Right ventricle myocardium superior (tissue), 1 donor: ENCODE measurements at places on chromosomes 12 and 14.
A peak's percentile ranks its signal among the peaks of the same experiment; 100 is the strongest.

DNA sequence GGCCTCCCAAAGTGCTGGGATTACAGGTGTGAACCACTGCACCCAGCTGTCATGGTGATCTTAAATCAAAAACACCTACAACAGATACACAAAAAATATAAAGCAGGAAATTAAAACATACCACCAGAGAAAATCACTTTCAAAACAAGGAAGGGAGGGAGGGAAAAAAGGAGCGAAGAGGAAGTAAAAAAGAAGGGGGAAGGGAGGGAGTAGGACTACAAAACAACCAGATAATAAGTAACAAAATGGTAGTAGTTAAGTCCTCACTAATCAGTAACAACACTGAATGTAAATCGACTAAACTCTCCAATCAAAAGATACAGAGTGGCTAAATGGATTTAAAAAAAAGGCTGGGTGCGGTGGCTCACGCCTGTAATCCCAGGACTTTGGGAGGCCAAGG, 89.0 kb downstream of the SH2B3 start:
- no peak for DNase-seq

DNA sequence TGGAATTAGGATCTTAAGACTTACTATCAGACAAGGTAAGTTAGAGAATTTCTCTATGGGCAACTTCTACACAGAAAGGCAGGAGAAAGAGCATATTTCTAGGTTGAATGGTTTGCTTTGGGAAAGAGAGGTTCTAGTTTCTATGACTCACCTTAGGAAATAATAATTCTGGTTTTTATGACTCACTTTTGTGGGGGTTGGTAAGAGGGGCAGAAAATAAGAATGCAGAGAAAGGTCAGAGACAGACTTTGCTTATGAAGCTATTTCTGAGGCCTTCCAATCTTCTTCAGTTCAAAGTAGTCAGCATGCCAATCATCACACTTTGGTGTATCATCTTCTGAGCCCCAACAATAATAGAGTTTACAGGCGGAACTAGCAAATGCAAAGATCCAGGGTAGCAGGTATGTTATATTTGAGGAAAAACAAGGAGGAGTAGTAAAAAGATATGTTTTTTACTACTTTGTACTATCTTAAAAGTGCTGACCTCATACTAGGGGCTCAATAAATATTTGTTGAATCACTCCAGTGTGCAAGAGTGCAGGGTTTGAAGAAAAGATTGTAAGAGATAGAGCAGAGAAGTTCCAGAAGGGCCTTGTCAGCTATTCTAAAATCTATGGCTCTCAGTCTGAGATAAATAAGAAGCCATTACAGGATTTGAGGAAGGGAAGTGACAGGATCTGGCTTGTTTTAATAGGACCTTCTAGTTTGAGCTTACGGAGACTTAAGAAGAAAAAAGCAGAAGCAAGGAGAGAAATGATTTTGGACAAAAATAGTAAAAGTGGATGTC, 56.7 kb upstream of the LRFN5 start:
- no peak for DNase-seq

DNA sequence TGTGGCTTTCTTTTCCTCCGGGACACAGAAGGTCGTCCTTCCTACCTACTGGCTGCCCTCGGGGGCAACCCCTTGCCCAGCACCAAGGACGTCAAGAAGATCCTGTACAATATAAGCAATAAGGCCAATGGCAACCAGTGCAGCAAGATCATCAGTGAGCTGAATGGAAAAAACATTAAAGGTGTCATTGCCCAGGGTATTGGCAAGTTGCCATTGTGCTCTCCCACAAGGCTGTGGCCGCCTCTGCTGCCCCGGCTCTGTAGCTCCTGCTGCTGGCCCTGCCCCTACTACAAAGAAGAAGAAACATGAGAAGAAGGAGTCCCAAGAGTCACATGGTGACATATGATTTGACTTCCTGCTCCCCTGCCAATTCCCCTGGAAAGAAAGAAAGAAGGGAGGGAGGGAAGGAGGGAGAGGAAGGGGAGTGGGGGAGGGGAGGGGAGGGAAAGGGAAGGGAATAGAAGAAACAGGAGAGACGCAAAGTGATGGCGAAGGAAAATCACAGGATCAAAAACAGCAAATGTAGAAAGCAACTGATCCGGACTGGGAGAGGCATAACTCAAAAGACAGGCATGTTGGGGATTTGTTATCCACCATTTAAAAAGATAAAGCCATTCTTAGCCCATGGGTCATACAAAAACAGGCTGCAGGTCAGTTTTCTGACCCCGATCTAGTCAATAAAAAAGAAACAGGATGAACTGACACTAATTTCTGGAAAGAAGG, 61.3 kb upstream of the RESF1 start:
- DNase-seq = peak; percentile 62

DNA sequence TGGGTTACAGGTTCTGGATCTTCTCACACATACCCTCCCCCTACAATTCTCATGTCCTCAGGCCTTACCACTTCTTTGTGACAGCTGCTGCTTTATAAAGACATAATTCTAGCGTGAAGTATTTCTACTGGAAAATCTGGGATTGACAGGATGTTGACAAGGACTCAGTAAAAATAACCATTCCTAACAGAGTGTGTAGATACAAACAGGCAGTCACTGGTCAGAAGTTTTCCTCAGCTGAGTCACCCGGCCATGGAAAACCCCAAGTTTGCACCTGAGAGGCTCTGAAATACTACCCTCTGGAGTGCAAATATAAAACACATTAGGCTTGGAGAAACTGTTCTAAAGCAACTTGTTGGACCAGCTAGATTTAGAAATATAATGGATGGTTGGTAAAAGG, 54.4 kb downstream of the SPPL3 start:
- DNase-seq = no peak

DNA sequence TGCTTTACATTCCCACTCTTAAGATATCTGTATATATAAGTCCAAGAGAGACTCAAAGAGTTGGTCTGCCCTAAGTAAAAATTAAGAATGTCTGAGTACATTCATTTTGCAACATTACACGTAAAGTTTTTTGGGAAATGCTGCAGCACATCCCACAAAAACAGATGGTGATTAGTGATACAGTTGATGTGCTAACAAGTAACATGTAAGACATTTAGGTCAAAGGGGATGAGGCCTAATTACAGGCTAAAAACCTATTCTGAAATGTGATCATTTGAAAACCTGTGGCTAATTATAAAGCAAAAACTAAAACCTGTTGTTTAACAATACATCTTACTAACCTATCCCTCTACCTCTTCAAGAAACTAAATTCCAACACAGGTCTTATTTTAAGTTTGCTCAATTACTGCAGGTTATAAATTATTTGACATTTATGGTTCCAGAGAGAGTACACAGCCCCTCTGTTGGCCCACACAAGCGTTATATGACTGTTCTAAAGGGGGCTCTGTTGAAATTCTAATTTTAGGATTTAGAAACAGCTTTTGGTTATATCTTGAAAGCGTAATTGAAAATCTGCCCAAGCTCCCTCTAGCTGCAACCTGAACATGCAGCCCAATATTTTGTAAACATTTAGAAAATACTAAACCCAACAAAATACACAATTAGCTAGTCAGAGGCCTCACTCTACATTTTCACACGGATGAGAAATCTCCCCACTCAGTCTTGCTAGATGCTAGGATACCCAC, 42.9 kb downstream of the BRAP start:
- DNase-seq = no peak
